Activated T-helper 1 cell treated with anti-CD3 and anti-CD28 coated beads, Interleukin-12 subunit alpha, Interleukin-12 subunit beta, Interleukin-2, Interleukin-4 antibody, amounts not matched to agents 30 ng/mL and 10 ng/mL and 1 ng/mL, durations not matched to agents 14 hours and 24 hours and 36 hours (primary cell): ENCODE measurements at places on chromosomes 13 and 19. TPM values are rescaled to one million over a fixed set of nuclear protein-coding genes. Genes with fewer than 3 reads are reported as not detected.

SLC15A1 gene
- not detected in 2 replicates for total RNA-seq

OLFM4 gene
- total RNA-seq: not detected in 2 replicates

FXYD3 gene
- not detected in 2 replicates for total RNA-seq

MBD3L2 gene
- total RNA-seq: not detected in 2 replicates

RYR1 gene
- 2.6 and 3.8 TPM in 2 replicates for total RNA-seq

GRCh38 chr19:898663-899062 is 5.4 kb downstream of the RNU6-9 start:
- peaks cover under 1% of the 10 kb centered on the region for H3K4me1 ChIP-seq
- no peak for DNase-seq
- H3K4me3 ChIP-seq: no peak overlapping the region

GRCh38 chr13:80783926-80784565 is 443.1 kb upstream of the SPRY2 start:
- no peaks in the 10 kb centered on the region for H3K4me1 ChIP-seq
- H3K27ac ChIP-seq: no peak overlapping the region
- H3K27me3 ChIP-seq: no peaks in the 10 kb centered on the region
- no peaks in the 10 kb centered on the region for H3K36me3 ChIP-seq
- DNase-seq: no peak

GRCh38 chr19:49057636-49058234 is at the start of gene CGB7:
Gene CGB7 (minus strand): TSS chr19:49057749. CDS start chr19:49055375, 2,374 bp downstream.
- H3K27me3 ChIP-seq: peaks cover 44% of the 10 kb centered on the region
- no peaks in the 10 kb centered on the region for H3K36me3 ChIP-seq
- no peak within 1 kb of the TSS for H3K27ac ChIP-seq
- H3K4me1 ChIP-seq: peaks cover 18% of the 10 kb centered on the region
- H3K4me3 ChIP-seq: peak within 1 kb of the TSS; percentile 73
- DNase-seq: no peak
